ENCODE measurements at places on chromosomes 3 and 15.

DNA sequence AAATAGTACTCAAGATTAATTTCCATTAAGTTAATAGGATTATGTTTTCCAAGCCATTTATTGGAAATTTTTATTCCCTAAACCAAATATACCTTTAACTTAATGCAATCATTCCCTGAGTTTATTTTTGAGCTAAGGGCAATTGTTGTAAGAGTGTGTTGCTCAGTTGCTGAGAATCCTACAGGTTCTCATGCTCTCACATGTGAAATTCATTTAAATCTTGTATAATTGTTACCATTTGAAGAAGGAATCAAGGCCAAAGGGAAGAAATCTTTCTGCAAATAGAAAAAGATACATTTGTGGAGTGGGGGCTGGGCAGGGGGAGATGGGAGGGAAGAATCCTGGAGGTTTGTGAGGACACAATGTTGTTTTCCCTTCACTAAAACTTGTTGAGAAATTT, 202.7 kb upstream of the STRIT1 start:
- no peak for DNase-seq

DNA sequence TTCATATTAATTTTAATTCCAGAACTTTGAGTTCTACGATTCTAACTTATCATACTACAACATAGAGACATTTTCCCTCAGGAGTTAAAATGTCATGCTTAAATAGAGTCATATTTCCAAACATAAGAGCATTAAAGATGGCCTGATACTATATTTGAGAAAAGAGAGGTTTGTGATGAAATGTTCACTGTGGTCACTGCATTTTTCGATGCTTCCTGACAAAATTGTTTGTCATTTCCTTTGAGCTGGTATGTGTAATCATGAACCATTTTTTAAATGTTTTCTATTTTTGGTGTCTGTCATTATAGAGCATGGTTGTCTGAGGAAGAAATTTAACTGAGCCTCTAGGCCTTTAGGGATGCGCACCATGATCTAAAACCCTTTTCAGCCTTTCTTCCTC, 721.4 kb upstream of the NR2F2 start:
- DNase-seq = no peak

GRCh38 chr3:12891985-12892839, 50.8 kb upstream of the RPL32 start:
- DNase-seq = no peak

DNA sequence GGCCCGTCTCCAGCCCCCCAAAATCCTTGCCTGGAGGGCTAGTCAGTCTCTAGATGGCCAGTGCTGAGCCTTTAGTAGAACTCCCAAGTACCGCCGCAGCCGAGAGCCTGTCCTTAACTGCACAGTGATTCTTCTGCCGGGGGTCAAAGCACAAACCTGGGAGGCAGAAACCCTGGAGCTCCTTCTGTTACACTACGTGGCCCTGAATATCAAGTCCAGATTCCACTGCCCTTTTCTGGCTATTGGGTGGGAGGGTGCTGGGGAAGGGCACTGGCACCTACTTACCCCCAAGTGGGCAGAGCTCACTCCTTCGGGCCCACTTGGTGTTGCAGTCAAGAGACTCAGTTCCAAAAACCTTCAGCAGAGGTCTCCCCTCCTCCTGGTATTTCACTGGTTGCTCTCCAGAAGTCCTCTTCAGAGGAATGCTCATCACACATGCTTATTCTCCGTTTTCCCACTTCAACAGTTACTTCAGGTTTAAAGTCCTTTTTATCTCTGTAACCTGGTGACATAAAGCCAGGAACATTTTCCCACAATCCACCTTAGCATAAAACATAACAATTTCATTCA, 10.8 kb downstream of the PDHB start:
- DNase-seq = no peak

DNA sequence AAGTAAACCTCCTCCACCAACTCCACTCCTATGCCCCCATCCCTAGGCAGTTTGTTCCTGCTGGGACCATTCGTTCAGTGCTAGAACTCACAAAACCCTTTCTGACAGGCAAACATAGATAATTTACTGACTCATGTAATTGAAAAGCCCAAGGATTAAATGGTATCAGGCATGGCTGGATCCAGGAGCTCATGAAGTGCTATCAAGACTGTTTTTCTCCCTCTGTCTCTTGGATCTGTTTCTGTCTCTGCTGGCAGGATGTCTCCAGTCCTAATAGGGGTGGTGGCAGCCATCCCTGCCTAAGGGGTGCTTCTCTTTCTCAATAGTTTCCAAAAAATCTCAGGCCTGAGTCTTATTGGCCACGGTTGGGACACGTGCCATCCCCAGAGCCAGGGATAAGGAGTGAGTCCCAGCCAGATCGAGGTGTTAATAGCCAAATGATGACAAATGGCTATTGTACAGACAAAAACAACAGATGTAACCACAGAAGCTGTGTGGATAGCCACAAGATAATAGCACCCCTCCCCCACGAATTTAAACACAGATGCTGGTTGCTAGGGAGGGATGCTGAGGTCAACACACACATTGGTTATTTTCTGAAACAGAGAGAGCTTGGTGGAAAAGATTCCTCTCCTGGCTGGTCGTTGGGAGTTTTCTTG, 168.6 kb downstream of the SHQ1 start:
- peak; percentile 46 for DNase-seq

GRCh38 chr3:155078711-155079467, 1.2 kb upstream of the MME start:
- no peak for DNase-seq

DNA sequence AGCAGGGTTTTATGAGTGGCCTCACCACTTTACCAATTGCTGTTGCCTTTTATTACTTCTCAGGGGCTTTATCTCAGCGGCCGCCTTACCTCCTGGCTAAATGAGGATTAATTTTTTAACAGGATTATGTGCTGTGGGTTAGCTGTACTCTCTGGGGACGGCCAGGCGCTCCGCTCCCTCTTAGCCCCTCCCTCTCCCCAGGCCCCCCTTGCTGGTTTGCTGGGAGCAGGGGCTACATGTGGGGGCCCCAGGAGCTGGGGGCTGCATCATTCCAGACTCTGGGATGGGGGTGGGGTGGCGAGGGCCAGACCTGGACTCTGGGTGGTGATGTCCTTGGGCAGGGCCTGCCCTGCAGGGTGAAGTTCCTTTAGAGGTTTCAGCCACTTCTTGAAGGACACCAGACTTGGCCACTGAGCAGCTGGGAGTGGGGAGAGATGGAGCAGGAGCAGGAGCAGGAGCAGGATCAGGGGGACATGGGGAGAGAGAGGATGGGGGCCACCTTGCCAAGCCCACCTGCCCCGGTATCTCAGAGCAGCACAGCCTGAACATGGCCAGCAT, 196.1 kb downstream of the GOLGA6L6 start:
- DNase-seq = no peak

- DNase-seq = no peak
These were observed 21.7 kb downstream of the TMEM40 start for GRCh38 chr3:12737319-12737718.

DNA sequence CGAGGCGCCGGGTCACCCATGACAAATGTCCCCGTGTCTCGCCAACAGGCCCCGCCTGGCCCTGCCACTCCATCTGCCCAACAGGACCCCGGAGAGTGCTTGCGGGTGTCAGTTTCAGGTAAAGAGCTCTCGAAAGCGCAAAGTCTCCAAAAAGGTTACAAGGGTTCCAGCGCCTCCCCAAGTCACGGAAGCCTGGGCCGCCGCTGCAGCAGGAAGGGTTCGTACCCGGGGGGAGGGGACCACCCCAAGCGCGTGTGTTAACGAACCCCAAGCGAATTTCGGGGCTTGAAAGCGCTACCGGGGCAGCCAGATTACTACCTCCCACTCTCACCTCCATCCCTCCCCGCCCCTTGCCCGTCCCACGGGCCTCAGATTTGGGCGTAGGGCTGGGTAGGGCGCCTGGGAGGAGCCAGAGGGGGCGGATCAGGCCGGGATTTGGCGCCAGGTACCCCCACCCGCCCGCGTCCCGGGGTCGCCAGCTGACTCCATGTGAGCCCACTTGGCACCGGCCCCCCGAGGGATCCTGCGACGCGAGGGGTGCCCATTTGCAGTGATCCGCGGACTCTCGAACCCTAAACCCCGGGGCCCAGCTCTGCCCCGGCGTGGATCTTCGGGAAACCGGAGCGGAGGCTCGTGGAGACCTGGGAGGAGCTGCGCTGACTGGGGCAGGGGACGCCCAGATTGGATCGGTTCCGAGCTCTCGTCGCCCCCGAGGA, 85.9 kb downstream of the NR2F2 start:
- DNase-seq = no peak

GRCh38 chr3:175107995-175108394, 248.9 kb downstream of the NAALADL2 start:
- DNase-seq = no peak

DNA sequence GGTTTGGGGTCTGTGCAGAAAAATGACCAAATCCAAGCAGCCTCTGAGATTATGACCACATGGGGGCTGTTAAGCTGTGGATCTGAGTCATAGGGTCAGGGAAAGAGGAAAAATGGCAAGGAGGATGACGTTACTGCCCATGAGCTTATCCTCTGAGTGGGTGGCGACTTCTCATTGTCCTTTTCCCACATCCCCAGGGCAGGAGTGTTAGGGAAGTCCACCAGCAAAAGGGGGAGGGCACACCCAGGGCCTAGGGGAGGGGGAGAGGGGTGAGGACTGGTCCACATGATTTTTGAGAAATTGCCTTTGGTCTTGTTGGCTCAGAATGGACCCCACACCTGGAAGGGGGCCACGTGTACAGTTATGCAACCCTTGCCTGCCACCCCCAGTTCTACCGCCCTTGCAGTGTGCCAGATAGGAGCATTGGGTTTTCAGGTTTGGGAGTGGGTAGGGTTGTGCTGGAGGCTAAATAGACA, 2.6 kb downstream of the CD276 start:
- no peak for DNase-seq

DNA sequence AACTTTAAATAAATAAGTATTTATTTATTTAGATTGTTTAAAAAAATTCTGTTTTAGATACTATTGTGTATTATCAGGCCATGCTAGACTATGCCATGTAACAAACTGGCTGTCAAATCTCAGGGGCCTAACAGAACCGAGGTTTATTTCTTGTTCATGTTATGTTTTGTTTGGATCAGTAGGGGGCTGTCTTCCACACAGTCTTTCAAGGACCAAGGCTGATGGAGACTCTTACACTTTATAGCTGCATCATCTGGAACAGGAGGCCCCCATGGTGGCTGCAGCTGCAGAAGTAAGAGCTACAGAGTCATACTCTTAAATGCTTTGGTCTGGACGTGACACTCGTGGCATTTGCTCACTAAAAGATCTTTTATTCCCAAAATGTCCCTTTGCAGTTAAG, 33.0 kb upstream of the ARL14 start:
- no peak for DNase-seq

GRCh38 chr15:60798821-60799220, 319.9 kb upstream of the ICE2 start:
- DNase-seq = peak; percentile 54

DNA sequence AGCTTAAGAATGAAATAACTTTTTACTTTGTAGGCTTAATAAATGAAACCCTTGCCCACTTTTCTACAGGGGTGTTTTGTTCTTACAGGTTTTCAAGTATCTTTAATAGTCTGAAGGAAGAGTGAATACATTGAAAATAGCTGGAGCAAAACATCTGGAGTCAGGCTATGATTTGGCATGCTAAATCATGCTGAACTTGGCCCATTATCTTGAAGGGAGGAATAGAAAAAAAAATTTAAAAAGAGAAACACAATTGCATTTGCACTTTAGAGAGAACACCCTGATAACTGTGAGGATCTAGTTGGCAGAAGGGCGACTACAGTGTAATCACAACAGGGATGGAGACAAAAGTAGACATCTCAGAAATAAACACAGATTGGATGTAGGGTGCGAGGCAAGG, 1.8 kb upstream of the IQGAP1 start:
- DNase-seq = no peak

GRCh38 chr15:41599061-41599460, 40.0 kb downstream of the TYRO3 start:
- no peak for DNase-seq

GRCh38 chr3:14369675-14370669, 32.4 kb upstream of the SLC6A6 start:
- no peak for DNase-seq

DNA sequence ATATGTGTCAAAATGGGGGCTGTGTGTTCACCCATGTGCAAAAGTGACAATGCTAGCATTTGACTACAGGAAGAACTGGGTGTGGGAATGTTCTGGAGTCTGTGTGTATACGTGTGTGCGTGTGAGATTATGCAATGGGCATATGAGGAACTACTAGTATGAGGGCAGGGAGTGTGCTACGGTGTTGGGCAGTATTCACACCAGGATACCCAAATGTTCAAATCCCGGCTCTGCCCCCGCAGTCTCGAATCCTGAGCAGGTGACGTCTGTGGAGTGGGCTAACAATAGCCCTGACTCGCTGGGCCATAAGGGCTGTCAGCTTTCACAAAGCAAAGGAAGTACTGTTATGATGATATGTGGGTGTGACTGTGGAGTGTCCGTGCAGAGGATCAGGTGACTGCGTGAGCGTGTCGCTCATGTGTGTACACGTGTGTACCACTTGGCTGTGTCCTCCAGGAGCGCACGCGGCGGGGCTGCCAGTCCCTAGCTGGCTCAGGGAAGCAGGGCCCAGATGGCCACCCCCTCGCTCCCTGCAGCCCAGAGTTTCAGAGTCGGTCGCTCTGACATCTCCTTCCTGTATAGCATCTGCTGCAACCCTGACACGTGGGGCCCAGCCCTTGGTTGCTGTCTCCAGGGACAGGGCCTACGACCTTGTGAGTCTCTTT, 27.2 kb downstream of the IQSEC1 start:
- no peak for DNase-seq

GRCh38 chr3:14243782-14244181, 65.2 kb downstream of the LSM3 start:
- no peak for DNase-seq

GRCh38 chr15:52689562-52689961, 10.4 kb upstream of the ATOSA start:
- DNase-seq = no peak

DNA sequence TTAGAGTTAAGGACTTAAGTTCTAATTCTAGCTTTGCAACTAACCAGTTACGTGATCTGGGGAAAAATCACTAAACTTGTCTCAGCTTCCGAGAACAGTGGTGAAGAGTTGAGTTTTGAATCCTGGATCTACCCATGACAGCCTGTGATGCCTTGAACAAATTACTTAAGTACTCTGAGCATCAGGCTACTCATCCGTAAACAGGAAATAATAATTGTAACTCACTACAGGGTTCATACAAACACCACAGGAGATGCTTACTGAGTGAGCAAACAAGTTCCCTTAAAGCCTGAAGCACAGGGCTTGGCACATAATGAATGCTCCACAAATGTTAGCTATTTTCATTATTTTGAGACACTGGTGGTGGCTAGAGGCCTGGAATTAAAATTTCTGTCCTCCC, 158.8 kb downstream of the ERC2 start:
- no peak for DNase-seq
